Heart right ventricle (tissue), 16 donors: ENCODE measurements at places on chromosomes 3 and 15. TPM values are rescaled to one million over a fixed set of nuclear protein-coding genes. Genes with fewer than 3 reads are reported as not detected.

DNA sequence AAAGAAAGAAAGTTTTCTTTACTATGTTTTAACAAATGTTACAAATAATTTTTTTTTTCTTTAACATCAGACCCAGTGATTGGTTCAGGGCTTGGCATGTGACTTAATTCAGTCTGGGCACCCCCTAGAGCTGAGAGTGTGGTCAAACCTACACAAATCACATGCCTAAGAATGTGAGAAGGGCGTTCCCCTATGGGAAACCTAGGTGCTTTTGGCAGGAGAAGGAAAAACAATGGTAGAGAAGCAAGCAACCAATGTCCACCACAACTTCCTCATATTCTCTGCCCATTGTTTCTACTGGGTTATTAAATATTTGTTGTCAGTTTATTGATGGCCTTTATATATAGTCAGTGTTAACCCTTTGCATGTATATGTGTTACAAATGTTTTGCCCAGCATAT is 21.4 kb upstream of the PIAS1 start:
- no peak for DNase-seq

GRCh38 chr15:25236143-25236860 is 202.5 kb downstream of the UBE3A start:
- no peak for DNase-seq

- no peak for DNase-seq
Measured at GRCh38 chr3:167762296-167762695, 26.8 kb downstream of the SERPINI1 start.

DNA sequence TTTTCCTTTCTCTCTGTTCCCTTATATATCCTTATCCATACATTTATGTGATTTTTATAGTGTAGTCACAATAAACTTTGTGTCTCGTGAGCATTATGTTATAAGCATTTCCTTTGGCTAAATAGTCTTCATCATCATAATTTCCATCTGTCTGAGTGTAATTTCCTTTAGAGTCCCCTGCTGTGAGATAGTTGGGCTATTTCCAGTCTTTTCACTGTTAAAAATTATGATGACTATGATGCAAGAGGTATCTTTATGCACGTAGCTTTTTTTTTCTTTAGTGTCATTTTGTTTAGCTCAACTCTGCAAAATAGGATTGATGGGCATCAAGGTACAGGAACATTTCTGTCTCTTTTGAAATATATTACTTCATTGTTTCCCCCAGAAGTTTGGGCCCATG is 26.9 kb upstream of the CA12 start:
- DNase-seq: no peak

DNA sequence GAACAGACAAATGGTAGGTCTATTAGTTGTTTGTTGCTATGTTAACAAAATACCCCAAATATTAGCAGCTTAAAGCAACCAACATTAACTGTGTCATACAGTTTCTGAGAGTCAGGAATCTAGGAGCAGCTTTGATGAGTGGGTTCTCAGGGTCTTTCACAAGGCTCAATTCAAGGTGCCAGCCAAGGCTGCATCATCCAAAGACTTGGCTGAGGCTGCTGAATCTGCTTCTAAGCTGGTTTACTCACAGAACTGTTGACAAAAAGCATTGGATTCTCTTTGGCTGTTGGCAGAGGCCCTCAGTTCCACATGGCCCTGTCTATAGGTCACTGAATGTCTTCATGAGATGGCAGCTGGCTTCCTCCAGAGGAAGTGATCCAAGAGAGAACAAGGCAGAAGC is 40.3 kb upstream of the TSC22D2 start:
- no peak for DNase-seq

GRCh38 chr3:42477696-42478095 is 24.7 kb upstream of the VIPR1 start:
- DNase-seq: no peak

UTS2B gene
- polyA plus RNA-seq: 0.16 TPM

DNA sequence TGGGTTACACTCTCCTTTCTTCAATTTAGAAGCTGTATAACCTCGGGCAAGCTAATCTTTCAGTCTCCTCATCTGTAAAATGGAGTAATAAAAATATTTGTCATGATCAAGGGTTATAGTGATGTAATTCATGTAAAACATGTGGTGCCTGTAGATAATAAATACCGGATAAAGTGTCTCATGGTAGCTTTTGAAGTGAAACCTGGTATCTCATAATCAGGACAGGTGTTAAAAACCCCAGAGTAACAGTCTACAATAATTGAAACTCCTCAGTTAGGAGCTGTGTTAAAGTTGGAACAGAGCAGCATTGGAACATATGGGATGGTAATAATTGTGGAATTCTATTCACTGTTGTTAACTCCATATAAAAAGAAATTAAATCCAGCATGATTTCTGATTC is 884 bp upstream of the KNL1 start:
- no peak for DNase-seq

GRK7 gene
- polyA plus RNA-seq: not detected

- DNase-seq: no peak
Measured at GRCh38 chr3:185062191-185062590, 90.7 kb downstream of the C3orf70 start.

DNA sequence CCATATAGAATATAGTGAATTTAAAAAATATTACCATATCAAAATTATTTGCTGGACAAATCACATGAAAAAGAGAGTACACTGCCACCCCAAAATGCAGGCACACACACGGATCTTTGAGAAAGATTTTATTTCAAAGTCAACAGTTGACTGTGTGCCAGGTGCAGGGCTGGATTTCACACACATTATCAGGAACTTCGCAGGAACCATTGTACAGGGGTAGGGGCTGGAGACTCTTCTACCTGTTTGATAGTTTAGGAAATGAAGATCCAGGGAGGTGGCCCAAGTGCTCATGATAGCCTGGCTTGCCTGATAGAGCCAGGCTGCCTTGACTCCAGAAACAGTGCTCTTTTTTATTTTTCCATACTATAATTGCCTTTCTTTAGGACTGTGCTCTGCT is 54.2 kb downstream of the IL1RAP start:
- DNase-seq: no peak

AMT gene
- polyA plus RNA-seq: 3.2 TPM

DNA sequence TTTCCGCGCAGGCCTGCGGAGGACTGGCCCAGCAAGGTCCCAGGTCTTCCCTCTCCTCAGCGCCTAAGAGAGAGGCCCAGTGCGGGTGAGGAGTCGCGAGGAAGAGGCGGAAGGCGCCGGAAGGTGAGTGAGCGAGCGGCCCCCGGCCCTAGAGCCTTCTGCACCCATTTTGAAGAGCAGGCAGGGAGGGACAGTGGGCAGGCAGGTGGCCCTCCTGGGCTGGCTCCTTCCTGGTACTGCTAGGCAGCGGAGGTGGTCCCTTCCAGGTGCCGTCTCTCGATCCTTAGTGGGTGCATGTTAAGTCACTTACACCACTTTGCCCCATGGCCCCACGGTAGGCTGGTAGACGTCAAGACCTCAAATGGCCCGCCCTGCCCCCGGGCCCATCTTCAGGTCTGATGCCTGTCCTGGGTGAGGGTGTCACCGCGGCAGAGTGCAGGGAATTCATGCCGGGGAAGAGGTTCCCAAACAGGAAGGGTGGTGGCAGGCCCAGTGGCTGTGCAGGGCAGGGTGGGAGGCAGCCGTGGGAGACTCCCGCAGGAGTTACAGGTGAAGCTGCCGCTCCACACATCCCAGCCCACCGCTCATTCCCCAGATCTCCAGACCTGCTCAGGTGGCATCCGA is 14.4 kb downstream of the PAK6 start:
- DNase-seq: no peak

DNA sequence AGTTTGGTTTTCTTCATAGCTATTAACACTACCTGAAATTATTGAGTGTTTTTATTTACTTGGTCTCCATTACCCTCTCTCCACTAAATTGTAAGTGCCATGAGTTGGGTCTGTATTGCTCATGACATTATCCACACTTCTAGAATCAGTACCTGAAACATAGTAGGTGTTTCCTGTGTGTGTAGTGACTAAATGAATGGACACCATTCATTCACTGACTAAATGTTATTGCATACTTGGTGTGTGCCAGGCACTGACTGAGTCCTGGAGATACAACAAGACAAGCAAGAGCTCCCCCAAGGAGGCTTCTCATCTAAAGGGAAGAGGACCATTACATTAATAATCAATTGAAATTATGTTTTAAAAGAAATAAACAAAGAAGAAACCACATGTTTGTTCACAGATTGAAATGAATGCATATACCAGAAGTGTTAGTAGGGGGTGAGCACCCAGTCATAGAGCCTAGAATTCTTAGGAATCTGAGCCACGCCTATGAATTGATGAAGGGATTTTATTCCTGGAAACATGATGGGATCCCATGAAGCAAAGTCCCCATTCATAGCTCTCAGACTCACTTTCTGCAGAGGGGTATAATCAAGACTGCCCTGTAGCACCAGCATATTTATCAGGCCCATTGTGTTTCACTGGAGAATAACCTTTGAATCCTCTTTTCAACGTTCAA is 31.7 kb upstream of the ATOSA start:
- no peak for DNase-seq

DNA sequence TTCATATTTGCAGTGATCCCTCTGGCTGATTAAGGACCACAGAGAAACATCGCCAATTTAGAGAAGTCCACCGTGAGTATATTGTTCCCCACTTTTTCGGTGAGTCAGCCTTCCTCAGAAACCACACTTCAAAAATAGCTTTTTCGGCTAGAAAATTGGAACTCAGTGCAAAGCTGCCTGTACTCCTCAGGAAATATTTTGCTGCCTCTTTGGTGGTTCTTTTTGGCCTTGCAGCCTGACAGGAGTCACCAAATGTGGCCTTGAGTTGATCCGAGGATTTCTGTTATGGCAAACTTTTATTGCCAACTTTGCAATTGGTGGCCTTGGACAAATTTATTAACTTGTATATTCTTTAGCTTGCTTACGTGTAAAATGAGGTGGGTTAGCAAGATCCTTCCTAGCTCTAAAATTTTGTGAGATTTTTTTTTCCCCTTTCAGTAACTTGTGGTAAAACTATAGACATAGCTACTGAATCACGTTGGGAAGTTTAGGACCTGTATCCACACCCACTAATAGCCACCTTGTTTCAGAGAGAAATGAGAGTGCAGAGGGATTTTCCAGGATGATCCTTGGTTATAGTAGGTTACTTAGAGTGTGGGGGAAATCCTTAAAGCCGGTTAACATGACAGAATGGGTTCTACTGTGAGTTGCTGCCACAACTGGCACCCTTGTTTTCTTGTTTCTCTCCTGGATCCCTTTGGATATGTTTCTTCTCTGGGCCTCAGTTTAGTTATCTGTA is 9.9 kb downstream of the ARL6IP5 start:
- no peak for DNase-seq

THRB gene
- polyA plus RNA-seq: 5.2 TPM

GRCh38 chr3:108505811-108506210 is 4.6 kb downstream of the MYH15 start:
- DNase-seq: no peak

DNA sequence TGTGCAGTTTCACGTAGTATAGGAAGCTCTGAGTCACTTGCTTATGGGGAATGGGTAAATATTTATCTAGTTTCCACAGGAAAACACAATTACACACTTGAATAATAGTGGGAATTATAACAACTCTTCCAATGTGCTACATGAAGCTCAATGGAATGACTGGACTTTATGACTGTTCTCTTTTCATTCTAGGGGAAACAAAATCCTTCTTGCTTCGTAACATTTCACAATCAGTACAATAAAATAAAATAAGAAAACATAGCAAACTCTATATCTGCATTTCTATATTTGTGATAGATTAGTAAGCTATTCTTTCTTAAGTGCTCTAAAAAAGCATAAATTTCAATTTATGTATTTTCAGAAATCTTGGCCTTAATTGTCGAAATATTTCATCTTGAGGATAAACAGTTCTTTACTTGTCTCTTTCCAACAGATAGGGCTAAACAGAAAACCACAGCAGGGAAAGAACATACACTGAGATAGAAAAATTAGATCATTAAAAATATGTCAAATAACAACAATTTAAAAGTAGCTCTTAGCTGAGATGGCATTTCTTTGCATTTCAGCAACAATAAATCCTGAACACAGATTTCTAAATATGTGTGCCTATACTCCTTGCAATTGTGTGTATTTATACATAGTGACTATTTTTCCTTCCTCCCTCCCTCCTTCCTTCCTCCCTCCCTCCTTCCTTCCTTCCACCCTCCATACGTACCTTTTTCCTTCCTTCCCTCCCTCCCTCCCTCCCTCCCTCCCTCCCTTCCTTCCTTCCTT is 395.5 kb upstream of the KCNMB2 start:
- no peak for DNase-seq

DNA sequence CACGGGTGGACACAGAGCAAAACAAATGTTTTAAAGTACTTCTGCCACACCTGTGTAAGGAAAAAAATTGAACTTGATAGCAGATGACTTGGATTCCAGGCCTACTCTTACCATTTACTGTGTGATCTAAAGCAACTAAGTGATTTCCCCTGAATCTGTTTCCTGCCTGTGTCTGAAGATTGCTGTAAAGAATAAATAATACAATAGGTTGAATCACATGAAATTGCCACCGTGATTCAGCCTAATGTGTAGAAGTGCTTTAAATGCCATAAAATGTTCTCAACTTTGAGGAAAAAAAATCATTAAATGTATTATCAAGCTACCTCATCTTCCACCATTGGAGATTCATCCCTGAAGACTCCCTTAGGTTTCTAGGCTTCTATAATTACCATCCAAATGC is 27.6 kb upstream of the NUDT16 start:
- no peak for DNase-seq

STAB1 gene
- polyA plus RNA-seq: 231 TPM

GRCh38 chr3:184812662-184813042 is 686 bp downstream of the VPS8 start:
- DNase-seq: no peak

DNA sequence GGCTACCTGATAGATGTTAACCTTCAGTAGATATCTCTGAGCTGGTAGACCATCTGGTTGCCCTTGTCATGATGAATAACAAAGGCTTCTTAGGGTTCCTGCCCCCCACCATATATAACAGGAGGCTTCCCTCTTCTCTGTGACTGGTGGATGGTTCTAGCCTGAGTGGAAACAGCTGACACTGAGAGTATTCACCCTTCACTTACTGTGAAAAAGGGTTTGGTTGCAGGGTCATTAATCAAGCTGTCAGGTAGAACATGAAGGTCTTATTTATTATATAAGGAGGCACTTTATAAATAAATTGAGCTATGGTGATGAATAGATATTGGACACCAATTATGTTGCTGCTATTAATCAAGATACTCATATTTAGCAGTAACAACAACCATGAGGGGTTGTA is 58.6 kb downstream of the CACNA2D3 start:
- DNase-seq: no peak

- DNase-seq: no peak
Measured at GRCh38 chr15:76116138-76116885, 56.5 kb downstream of the TMEM266 start.

- DNase-seq: peak; percentile 49
Measured at GRCh38 chr3:192409201-192409837, 318.0 kb downstream of the FGF12 start.

SLC28A2 gene
- polyA plus RNA-seq: not detected
